Urothelium cell line (cell line): ENCODE measurements at places on chromosomes 13 and 19.
A peak's percentile ranks its signal among the peaks of the same experiment; 100 is the strongest.

- DNase-seq, result peak; percentile 30
Measured at GRCh38 chr19:17292301-17293074, 10.7 kb downstream of the ABHD8 start.

- no peak for DNase-seq
Measured at GRCh38 chr13:20699715-20700114, 3.8 kb upstream of the IL17D start.

DNA sequence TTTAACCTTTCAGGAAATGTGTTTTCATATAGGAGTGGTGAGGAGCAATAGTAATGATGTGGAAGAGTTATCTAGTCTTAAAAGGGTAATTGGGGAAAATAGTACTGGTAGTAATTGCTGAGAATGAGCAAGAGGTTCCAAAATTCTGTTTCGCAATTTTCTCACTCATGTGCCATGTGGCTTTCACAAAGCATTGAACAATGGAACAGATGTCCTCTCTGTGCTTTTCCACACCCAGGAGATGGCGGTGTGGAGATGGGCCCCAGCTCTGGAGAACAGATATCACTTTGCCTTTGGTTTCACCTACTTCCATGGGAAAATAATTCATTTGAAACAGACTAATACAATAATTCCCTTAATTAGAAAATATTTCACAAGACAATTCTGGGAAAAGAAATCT lies 170.0 kb upstream of the SLC10A2 start:
- DNase-seq, result no peak

GRCh38 chr13:51488212-51488611 lies 35.4 kb upstream of the INTS6 start:
- DNase-seq, result no peak

DNA sequence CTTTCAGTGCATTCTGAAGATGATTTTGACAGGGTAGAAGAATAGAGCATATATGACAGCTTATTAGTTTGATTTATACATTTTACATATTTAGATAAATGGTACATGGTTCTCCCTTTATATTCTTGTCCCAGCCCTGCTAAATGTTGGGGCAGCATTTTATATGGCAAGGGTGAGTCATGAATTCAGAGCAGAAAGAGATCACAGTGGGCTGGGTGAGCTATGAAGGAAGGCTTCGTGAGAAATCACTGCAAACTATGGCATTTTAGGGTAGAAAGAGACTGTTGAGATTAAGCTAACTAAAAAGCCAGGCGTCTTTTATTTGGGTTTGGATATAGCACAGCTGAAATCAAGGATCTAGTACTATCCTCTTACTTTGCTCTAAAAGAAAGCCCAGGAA lies 23.9 kb upstream of the METTL21C start:
- DNase-seq, result no peak

GRCh38 chr19:13057744-13058143 lies 44.9 kb downstream of the LYL1 start:
- no peak for DNase-seq

DNA sequence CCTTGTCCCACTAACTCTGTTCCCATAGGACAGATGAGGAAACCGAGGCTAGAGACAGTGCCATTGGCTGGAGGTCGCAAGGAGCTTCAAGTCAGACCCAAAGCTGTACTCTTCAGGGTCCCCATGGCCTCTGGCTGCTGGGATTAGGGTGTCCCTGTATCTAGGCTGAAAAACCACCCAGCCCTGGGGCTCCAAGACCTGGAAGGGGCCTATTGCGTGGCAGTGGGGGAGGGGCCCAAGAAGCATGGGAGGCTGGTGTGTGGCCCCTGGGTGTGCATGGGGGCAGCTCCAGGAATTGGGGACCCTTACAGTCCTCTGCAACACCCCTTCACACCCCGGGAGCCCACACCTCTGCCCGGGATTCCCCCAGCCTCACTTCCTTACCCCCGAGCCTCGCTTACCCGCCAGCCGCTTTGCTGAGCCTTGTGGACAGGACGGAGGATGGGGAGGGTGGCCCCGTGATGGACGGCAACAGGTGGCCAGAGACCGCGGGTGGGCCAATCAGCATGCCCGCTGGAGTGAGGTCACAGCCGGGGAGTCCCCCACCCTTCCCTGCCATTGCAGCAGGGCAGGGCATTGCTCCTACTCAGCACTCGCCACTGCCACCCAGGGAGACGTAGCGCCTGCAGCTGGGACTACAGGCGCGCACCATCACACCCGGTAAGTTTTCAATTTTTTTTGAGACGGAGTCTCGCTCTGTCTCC lies at the start of gene JSRP1:
JSRP1 (minus strand) TSS at position 436 of the 704 bp plus-strand sequence. CDS start 1,103 bp downstream, outside the sequence.
- DNase-seq, result no peak

GRCh38 chr19:47106821-47107201 lies 6.8 kb downstream of the ZC3H4 start:
- no peak for DNase-seq

DNA sequence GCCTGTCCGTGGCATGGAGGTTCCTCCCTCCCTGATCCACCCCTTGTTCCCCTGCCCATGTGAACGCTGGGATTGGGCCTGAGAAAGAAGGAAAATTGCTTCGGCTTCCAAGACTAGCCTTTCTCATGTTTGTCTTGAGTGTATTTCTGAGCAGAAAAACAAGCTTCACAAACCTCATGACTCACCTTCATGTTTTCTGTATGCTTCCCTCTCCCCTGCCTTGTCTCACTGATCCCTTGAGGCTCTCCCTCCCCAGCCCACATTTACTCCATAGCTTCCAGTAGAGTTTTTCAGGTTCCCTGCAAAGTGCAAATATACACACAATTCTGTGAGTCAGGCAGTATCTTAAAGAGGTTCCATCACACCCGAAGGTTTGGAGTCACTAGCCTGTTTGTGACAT lies 572.4 kb downstream of the UQCRFS1 start:
- DNase-seq, result no peak

- DNase-seq, result no peak
Measured at GRCh38 chr13:59442944-59443486, 720.7 kb downstream of the DIAPH3 start.

- DNase-seq, result peak; percentile 38
Measured at GRCh38 chr13:97976610-97977521, 23.4 kb downstream of the IPO5 start.
